Lower lobe of right lung (tissue), 2 donors: ENCODE measurements at places on chromosomes 4 and X. TPM values are rescaled to one million over a fixed set of nuclear protein-coding genes. Genes with fewer than 3 reads are reported as not detected.

- H3K27me3 ChIP-seq = peaks cover 19% of the 10 kb centered on the region
- no peaks in the 10 kb centered on the region for H3K4me1 ChIP-seq
- no peaks in the 10 kb centered on the region for H3K36me3 ChIP-seq
- no peak overlapping the region for H3K4me3 ChIP-seq
These were observed 23.9 kb downstream of the ARHGAP36 start for GRCh38 chrX:131081772-131082740.

DNA sequence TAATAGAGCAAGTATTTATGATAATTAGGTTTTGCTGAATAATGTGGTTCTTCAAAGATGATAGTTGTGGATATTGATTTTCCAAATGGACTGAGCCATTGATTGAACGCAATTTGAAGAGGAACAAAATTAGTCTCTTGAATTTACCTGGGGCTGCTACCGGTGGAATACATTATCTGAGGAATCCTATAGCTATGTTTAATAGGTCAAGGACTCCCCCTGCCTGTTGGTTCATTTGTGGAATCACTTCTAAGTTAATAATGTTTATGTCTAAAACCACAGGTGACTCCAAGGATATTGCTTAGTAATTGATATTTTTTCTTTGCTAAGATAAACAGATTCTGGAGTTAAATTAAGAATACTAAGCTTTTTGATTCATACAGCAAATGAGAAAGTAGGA is 576.0 kb upstream of the PABPC4L start:
- DNase-seq = no peak
- no peak overlapping the region for H3K4me3 ChIP-seq
- no peak overlapping the region for H3K27ac ChIP-seq
- no peaks in the 10 kb centered on the region for H3K4me1 ChIP-seq

DNA sequence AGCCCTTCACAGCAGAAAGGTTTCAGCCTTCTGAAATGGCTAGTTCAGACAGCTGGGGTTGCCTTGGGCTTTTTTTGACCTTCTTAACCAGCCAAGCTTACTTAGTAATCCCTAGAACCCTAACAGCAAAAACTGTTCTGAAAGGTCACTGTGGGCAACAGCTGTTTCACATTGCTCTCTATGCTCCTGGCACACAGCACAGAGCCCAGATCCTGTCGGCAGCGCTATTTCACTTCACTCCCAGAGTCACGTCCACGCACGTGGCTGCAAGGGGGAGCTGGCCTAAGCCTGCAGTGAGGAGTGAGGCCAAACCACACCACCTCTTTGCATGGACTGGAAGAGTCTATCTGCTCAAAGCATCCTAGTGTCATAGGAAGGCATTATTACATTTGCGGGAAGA is 32.0 kb upstream of the STS start:
- H3K4me3 ChIP-seq = no peak overlapping the region
- no peak overlapping the region for H3K27ac ChIP-seq
- H3K4me1 ChIP-seq = peaks cover 6% of the 10 kb centered on the region
- H3K27me3 ChIP-seq = no peaks in the 10 kb centered on the region

DNA sequence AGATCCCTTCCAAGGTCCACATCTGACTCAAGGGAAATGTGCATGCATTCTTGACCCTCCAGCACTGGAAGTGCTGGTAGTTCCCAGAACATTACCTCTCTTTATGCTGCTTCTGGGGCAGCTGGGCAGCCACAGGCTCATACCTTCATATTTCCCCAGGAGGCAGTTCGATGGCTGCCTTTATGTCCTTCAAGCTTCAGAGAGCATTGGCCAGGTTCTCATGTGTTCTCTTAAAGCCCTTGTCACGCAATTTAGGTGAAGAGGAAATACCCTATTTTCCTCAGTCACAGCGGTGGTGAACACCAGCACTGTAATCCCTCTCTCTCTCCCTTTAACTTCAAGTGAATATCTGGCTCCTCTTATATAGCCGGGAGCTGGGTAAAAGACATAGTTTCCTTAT is 134.3 kb downstream of the MID1IP1 start:
- H3K4me1 ChIP-seq = no peaks in the 10 kb centered on the region
- no peak for DNase-seq
- no peaks in the 10 kb centered on the region for H3K27me3 ChIP-seq
- H3K27ac ChIP-seq = no peak overlapping the region

Gene SMIM31
- 0.83 TPM for total RNA-seq

Gene TGIF2LX
- total RNA-seq = not detected

DNA sequence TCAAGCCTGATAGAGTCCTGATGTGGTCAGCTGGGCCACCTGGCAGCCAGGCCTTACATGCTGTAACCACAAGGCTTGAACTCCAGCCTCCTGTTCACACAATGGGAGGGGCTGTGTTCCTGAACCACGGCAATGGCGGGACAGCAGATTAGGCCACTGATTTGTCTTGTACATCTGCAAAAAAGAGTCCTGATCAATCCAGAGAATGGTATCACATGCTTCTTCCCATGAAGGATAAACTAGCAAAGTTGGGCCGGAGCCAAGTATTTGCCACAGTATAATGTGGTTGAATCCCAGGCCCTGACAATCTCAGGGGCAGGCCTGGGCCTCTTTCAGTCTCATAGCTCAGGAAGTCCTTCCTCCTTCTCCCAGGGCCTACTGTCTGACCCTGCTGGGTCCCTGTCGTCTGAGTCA is 2182.5 kb upstream of the AGA start:
- no peak overlapping the region for H3K27ac ChIP-seq
- H3K27me3 ChIP-seq = no peaks in the 10 kb centered on the region
- H3K4me1 ChIP-seq = no peaks in the 10 kb centered on the region
- no peak for DNase-seq
- no peak overlapping the region for H3K4me3 ChIP-seq

Gene UGT8
- total RNA-seq = 1.2 TPM

DNA sequence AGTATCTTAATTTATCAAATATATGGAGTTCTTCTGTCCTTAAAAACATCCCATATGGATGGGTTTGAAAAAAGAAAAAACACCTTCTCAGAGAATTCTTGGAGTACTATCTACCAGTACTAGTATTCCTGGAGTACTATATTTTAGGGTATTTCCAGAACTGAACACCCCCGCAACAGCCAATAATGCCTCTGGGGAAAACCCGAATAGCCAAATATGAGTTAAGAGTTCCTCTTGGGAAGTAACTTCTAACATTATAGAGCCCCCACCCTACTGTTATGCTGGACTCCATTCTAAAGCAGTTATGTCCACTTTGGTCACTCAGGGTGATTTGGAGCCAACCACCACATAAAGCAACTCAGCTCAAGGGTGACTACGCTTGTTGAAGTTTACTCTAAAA is 115.0 kb upstream of the RASGEF1B start:
- H3K27me3 ChIP-seq = no peaks in the 10 kb centered on the region
- no peak overlapping the region for H3K4me3 ChIP-seq

GRCh38 chr4:173761236-173761635 is 231.2 kb upstream of the HAND2 start:
- H3K4me3 ChIP-seq = no peak overlapping the region
- H3K4me1 ChIP-seq = no peaks in the 10 kb centered on the region
- no peaks in the 10 kb centered on the region for H3K27me3 ChIP-seq
- no peaks in the 10 kb centered on the region for H3K36me3 ChIP-seq
- DNase-seq = no peak

DNA sequence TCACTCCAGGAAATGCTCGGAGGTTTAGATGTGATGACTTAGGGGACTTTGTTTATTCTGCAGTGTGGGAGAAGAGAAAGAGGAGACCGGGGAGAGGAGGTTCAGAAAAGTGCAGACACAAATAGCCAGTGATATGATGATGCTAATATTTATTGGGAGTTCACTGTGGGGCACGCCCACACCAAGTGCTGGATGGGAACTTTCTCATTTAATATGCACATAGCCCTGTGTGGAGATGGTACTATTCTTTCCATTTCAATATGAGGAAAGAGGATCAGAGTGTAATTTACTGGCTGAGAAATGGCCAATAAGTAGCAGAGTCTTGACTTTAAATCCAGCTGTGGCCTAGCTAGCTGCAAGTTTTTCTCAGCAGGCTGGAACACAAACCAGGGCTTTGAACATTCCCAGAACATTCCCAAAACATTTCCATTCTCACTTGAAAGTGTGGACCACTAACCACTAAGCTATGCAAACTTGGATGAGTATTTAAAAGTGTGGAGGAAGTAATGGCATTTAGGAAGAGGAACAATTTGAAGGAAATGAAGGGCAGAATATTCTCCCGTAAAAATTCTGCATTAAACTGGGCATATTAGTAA is 231.7 kb downstream of the HS3ST1 start:
- H3K36me3 ChIP-seq = no peaks in the 10 kb centered on the region
- H3K4me3 ChIP-seq = no peak overlapping the region
- H3K4me1 ChIP-seq = no peaks in the 10 kb centered on the region

Gene SPANXA1
- not detected for total RNA-seq
